ENCODE measurements at places on chromosomes 12 and 14. TPM values are rescaled to one million over a fixed set of nuclear protein-coding genes. Genes with fewer than 3 reads are reported as not detected.

GRCh38 chr14:70237710-70238109 lies 49.0 kb upstream of the SLC8A3 start:
- no peak for DNase-seq

- no peak for DNase-seq
Measured at GRCh38 chr12:91240386-91241095, 57.9 kb upstream of the DCN start.

FGF6 gene
- not detected for total RNA-seq

KLRD1 gene
- 4.6 TPM for total RNA-seq

MYH6 gene
- total RNA-seq, result 1.3 TPM

SLC5A8 gene
- not detected for total RNA-seq
